ENCODE measurements at places on chromosomes 4 and X.
A peak's percentile ranks its signal among the peaks of the same experiment; 100 is the strongest.

DNA sequence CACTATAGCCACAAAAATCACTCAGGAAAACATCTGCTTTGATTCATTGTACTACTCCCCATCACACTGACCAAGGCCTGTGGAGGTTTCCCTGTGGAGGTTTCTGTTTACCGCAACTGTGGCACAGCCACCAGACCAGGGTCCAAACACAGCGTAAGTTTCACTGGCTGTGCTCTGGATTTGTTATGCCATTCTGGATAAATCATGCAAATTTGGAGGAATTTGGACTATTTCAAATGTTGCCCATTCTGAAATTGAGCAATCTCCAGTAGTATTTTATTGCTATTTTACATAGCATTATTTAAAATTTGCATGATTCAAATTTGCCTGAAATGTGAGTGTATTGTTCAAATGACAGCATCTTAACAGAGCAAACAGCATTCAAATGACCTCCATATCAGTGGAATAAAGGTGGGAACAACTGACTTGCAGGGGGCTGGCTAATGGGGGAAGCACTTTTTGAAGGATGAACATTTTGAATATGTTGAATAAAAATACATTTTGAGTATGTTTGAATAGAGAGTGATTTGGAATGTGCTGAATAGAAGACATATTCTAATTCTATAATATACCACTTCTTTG, 66.1 kb upstream of the ACSL1 start:
- no peak for DNase-seq

DNA sequence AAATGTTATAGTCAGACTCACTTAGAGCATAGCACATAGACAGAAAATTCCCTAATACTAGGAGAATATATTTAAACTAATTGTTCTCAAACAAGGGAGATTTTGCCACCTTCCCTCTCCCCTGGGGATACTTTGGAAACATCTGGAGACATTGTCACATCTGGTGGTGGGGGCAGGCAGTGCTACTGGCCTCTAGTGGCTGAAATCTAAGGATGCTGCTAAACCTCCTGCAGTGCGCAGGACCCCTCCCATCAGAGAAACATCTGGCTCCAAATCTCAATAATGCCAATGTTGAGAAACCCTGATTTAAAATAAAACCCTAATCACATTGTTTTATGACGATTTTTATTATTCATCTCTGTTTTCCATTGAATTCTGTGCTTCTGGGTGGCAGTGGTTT, 244.9 kb downstream of the FRMPD4 start:
- DNase-seq, result no peak

DNA sequence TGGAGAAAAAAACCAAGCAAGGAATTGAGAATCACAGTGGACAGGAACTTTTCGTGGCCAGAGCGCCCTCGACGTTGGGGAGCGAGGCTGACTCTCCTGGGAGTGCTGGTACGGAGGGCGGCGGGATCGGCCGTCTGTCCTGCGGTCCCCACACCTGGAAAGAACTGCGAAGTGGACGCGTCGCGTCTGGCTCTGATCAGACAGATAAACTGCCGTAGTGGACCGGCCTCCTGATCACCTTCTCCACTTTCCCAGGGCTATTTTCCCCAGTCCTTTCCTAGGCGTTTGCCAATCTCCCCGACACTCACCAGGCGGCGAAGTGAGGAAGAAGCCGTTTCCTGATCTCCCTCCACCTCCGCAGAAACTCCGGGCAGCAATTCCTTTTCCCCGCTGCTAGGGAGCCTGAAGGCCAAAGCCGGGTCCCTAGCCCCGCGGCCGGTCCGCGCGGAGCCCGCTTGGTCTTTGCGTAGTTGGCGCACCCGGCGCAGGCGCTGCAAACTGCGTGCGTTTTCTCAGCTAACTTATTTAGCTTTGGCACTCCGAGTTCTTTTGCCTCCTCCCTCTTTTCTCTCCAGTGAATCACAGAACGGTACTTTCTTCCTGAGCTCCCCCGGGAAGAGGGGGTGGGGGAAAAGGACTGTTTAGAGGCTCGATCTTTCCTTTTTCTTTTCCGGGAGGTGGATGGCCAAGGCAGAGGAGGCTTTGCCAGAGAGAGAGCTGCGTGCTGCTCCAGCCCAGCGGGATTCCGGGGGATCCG, at the start of gene ARSJ:
Gene ARSJ, minus strand, starts transcription at position 500 of the 757 bp plus-strand sequence. CDS start 813 bp downstream, outside the sequence.
- DNase-seq, result no peak

GRCh38 chr4:110484767-110485166, 8.8 kb downstream of the ENPEP start:
- peak; percentile 88 for DNase-seq
